ENCODE measurements at places on chromosomes 12 and 14. TPM values are rescaled to one million over a fixed set of nuclear protein-coding genes. Genes with fewer than 3 reads are reported as not detected.
A peak's percentile ranks its signal among the peaks of the same experiment; 100 is the strongest.

Gene TOMM20L
- not detected for total RNA-seq

GRCh38 chr14:41642367-41642766 lies 35.7 kb downstream of the LRFN5 start:
- DNase-seq, result no peak

DNA sequence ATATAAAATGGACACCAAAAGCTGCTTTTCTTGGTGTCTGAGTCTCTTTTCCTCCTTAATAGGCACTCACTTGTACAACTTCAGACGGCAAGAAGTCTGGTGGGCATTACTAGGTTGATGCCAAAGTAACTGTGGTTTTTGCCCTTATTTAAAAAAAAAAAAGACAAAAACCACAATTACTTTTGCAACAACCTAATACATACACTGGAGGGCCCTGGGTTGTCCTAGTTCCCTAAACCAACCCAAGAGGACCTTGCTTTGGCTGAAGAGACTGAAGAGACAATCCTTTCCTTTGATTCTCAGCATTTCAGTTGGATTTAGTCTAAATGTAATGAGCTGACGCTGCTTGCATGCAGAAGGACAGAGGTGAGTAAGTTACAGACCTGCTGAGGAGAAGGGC lies 16.2 kb upstream of the PLEKHG3 start:
- no peak for DNase-seq

GRCh38 chr14:21322716-21323115 lies 42.8 kb downstream of the RPGRIP1 start:
- DNase-seq, result no peak

- DNase-seq, result no peak
Observed at GRCh38 chr14:101810897-101811621, 49.5 kb downstream of the PPP2R5C start.

DNA sequence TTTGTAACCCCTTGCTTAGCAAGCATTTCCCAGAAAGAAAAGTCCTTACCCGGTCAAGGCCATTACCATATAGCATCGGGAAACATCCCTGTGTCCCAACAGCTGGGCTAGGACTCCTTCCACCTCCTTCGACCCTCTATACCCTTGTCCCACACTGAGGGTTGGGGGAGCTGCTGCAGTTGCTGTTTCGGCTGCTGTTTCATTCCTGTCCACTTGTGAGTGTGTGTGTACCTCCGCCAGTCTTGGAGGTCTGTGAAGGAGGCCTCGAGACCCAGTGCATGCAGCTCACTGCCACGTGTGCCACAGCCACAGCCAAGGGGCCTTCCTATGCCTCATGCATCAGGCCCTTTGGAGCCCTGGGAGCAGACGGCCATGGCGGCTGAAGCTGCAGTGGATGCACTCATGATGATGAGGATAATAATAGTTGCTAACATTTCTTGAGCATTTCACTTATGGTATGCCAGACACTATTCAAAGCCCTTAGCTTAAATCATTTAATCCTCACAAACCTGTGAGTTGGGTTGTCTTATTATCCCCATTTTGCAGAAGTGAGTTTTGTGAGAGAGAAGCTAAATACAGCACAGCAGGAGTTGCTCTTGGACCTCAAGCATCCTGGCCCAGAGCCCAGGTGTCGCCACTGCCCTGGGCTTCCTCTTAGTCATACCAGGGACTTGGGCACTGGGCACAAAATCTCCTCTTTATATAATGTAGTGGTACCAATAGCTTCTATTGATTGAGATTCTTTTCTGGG lies 156.5 kb downstream of the PRKCH start:
- peak; percentile 92 for DNase-seq

Gene CS
- total RNA-seq, result 63.4 TPM

DNA sequence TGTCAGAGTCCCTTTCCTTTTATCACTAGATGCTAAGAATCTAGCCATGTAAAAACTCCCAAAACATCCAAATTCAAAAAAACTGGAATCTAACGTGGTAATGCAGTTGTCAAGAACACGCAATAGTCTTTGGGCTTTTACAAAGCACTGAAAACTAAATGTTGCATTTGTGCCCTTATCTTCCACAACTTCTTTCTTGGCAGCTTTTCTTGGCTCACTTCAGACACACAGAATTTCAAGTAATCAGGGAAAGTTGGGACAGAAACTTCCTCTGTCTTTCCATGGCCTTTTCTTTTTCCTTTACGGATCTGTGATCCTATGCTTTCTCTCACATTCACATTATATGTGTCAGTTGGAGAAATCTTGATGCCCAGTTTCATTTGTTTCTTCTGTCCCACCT lies 136.0 kb downstream of the CRADD start:
- no peak for DNase-seq

Gene USP44
- total RNA-seq, result not detected

DNA sequence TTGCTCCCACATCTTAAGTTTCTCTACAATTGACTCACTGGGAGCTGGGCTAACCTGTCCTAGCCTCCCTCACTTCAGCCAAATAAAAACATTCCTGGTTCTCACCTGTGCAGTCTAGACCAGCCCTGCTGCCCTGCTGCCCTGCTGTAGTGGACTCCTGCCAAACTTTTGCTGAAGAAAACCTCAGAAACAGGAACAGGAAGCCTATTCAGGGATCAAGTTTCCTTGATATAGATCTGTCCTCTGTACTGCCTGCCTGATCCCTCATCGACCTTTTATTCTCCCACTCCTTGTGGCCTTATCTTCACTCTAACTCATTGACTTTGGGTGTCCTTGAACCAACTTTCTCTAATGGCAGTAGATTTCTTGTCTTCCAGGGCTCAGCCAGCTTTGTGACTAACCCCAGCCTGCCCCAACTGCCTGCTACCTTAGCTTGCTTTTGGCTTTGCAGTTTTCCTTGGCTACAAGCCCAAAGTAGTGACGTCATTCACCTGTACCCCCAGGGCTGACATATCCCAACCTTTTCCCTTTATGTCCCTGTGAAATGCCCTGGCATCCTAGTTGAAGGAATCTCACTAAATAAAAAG lies 234.8 kb downstream of the DUSP6 start:
- DNase-seq, result no peak

DNA sequence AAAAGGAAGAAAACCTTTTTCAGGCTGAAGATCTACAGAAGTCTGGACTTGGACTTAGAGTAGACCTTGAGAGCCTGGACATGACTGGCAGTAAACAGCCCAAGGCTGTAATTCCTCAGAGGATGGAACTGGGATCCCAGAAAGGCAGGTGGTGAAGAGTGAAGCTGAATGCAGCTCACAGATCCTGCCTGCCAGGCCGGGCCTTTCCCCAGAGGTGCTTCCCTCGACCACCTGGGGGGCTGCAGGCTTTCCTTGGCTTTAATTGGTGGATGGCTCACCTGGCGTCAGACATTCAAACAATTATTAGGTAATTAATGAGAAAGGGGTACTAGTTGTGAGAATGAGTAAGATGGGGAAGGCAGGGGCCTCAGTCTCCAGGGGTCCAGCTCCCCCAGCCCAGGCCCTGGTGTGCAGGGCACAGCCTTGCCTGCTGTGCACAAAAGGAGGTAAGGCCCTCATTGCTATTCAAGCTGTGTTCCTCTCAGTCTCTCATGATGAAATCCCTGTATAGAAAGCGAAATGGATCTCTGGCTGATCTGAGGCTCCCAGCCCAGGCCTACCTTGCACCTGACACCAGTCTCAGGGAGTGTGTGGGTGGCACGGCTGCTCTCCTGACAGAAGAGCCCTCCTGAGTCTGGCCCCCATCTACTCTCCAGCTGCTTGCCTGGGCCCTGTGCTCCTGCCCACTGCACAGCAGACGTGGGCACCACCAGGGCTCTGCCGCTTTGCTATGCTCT lies 63.0 kb upstream of the TCL1A start:
- no peak for DNase-seq

Measured in right lobe of liver (tissue), 6 donors.